ENCODE measurements at places on chromosomes 13 and 19.
A peak's percentile ranks its signal among the peaks of the same experiment; 100 is the strongest.

GRCh38 chr13:100089465-100090032, 656 bp downstream of the PCCA start:
- DNase-seq: no peak

GRCh38 chr19:13154241-13154778, 4.1 kb downstream of the IER2 start:
- DNase-seq: peak; percentile 68

DNA sequence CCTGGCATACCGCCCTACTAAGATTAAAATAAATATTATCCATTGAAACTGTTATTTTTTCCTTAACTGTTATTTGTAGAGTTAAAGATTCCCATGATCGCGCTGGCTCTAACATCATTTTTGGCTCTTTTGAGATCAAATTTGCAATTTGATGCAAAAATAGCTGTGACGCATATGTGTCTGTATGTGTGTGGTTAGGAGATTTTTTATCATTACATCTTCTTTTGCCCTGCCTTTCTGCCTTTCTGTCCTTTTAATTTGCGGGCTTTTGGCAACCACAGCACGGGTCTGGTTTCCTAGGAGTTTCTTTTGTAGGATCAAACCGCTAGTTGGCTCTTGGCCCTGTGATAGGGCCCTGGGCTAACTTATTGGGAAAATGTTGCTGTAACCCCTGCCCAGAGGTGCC, 37.3 kb upstream of the ALOX5AP start:
- DNase-seq: no peak

DNA sequence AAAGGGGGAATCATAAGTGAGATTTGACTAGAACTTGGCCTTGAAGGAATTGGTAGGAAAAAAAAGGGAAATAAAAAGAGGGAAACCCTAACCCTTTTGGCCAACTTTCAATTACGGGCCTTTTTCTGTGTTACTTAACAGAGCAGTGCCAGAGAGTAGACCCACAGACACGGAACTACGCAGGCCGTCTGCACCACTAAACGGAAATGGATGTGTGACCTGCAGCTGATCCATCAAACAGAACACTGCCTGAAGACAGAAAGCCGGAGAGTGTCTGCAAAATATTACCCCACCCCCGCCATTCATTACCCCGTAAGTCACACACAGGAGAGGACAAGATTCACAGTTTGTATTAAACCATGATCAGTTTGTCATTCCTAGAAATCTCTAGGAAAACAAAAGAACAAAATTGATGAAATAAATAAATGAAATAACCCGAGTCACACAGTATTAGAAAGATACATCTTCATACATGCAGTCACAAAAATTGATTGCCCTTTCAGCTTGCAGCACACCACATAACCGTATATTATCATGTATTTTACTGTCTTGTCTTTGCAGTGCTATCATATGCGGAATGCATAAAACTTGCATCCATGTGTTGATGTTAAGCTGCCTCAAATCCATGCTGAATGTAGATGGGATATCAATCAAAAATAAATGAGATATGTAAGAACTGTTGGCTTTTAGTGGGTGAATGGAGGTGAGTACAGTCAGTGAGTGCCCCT, 424.7 kb downstream of the IRS2 start:
- no peak for DNase-seq

- DNase-seq: no peak
These were observed 170.0 kb downstream of the TNFSF13B start for GRCh38 chr13:108439556-108439955.

- DNase-seq: no peak
These were observed 29.6 kb downstream of the EPN1 start for GRCh38 chr19:55704494-55705245.

Data from K562 (cell line).